ENCODE measurements at places on chromosomes 4 and X. TPM values are rescaled to one million over a fixed set of nuclear protein-coding genes. Genes with fewer than 3 reads are reported as not detected.

- no peak for DNase-seq
Observed at GRCh38 chrX:367866-368265, 18.8 kb downstream of the PPP2R3B start.

DNA sequence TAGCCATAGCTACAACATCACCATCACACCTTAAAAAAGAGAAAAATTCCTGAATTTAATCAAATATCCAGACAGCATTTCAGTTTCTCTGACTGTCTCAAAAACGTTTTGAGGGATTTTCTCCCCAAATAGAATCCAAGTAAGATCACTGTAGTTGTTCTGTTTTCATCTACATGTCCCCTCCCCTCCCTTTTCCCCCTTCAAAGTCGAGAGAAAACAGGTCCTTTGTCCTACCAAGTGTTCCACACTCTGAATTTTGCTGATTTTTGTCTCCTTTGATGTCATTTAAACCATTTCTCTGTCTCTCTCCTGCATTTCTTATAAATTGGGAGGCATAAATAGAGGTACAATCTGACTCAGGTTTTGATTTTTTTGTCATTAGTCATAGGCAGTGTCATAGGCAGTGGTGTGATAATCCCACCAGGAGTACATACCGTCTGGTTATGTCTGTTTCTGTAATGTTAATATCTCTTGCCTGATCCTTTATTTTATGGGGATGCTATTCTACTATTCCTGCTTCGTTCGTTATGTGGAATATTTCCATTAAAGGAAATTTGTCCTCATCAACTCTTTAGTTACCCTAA lies 348.6 kb downstream of the PTTG2 start:
- no peak for DNase-seq

GRCh38 chrX:79167462-79167861 lies 23.0 kb downstream of the GPR174 start:
- DNase-seq = no peak

DNA sequence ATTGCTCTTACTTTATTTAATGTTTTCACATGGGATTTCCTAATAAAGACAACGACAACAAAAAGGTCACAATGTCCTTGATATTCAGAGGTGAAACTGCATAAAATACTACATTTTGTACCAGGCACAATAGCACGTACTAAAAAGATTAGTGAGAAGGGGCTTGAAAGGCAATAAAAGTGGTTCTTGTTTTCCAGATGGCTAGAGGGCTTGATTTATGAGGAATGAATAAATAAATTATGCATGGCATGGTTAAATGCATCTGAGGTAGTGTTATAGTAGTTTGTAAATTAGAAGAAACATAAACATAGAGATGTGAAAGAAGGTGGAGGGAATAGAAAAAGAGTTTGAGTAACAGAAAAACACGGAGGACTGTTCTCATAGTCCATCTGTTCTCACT lies 123.4 kb downstream of the CLCN5 start:
- DNase-seq = no peak

- DNase-seq = no peak
Observed at GRCh38 chrX:66200855-66201795, 37.1 kb downstream of the HEPH start.

- DNase-seq = no peak
Observed at GRCh38 chr4:128378668-128379067, 91.1 kb upstream of the PGRMC2 start.

GRCh38 chr4:2333916-2334644 lies 72.2 kb upstream of the MXD4 start:
- no peak for DNase-seq

DNA sequence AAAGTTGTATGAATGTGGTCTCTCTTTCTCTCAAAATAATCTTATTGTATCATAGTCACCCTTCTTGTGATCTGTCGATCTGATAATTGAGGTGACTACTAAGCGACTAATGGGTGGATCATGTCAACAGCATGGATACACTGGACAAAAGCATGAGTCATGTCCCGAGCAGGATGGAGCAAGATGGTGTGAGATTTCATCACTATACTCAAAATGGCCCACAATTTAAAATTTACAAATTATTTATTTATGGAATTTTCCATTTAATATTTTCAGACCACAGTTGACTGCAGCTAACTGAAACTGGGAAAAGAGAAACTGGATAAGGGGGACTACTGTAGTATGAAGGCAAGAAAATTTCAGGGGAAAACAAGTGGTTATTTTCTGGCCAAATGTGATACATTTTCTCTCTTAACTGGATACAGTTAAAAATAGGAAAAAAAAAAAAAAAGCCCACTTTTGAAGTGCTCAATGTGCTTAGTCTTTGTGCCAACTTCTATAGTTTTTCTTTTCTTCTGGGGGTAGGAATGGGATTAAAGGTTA lies 25.3 kb downstream of the FAM241A start:
- DNase-seq = no peak

DNA sequence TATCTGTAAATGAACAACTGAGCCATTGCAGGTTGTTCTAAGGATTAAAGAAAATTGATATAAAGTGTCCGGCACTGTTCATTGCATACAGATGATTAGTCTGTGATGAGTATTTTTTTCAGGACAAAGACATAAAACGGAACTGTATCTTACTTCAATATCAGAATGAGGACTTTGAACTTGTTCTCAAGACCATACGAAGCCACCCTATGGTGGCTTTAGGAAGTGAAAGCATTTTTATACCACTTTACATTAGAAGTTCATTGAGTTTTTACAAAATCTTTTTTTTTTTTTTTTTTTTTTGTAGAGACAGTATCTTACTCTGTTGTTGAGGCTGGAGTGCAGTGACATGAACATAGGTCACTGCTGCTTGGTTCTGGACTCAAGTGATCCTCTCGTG lies 45.2 kb upstream of the TRIM2 start:
- DNase-seq = no peak

DNA sequence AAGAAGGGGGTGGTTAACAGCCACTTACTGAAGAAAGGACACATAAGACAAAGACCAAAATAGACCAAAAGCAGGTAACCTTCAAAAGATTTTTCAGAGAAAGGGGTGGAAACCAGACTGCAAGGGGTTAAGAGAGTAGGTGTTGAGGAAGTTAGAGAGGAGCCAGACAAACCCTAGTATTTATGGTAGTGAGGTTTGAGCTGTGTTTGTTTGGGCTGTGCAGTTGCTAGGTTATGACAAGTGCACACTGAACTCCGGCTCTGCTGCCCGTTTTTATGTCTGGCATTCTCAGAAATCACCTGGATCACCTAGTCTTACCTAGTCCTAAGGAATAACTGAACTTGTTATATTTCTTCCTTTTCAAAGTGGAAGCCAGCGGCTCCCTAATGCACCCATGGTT lies 22.9 kb upstream of the G3BP2 start:
- DNase-seq = no peak

DNA sequence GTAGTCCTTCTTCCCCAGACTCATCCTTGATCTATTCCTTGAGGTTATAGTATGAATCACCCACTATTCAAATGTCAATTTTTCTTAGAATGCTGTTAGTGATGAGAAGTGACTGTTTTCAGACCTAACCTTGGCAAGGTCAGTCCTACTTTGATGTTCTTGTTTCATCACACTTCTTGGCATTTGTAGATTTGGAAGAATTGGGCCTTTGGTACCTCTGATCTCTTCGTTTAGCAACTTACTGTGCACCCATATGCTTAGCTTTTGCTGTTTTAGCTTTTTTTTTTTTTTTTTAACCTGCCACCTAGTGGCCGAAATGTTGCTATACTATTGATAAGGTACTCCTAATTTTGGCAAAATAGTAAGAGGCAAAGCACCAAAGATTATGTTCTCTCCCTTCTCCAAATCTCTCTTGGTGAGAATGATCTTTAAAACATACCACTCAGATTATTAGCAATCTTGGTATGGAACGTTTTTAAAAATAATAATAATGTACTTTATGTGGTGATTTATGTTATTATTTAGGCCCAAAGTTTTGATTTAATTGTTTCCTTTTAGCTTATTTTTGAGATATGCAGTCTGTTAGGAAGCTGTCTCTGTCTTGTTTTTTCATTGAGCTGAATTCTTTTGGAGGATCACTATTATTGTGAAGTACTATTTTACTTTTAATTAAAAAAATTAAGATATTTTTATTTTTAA lies 16.6 kb downstream of the DCK start:
- DNase-seq = no peak

DNA sequence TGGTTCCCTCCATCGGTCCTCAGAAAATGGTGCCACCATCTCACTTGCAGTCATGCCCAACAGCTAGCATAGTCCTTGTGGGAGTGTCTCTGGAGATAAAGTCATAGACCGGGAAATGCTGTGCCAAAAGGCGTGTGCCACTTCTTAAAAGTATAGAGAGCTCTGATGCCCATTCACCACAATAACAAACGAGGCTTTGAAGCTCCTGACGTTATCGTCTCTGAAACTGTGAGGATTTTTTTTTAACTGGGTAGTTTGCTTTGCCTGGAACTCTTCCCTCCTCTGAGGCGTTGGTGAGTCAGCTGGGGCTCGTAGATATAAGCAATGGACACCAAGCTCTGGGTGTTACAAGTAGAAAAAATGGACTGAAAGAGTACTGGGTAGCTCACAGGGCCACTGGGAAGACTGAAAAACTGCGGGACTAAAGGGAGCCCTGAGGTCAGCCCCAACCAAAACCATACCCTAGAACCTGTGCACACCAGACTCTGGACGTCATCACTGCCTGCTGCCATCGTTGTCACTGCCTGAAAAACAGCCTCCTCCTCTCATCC lies 89.4 kb upstream of the TRIM2 start:
- no peak for DNase-seq

- no peak for DNase-seq
Observed at GRCh38 chr4:184599492-184600135, 49.6 kb downstream of the CASP3 start.

DNA sequence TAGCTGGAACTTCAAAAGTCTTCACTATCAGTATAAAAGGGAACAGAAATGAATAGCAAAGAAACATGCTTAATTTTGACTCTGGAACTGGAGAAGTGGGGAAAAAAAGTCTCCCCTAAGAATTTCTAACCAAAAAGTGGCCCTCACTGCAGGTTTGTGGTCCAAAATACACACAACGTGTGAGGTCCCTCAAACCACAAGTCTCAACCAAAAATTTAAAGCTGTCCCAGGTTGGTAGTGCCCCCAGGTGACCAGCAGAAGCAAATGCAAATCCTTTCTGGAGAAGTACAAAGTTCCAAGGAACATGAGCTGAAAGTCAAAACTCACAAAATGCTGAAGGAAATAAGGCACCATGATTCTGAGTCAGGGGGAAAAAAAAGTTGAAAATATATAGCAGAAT lies 23.6 kb upstream of the VAMP7 start:
- no peak for DNase-seq

DNA sequence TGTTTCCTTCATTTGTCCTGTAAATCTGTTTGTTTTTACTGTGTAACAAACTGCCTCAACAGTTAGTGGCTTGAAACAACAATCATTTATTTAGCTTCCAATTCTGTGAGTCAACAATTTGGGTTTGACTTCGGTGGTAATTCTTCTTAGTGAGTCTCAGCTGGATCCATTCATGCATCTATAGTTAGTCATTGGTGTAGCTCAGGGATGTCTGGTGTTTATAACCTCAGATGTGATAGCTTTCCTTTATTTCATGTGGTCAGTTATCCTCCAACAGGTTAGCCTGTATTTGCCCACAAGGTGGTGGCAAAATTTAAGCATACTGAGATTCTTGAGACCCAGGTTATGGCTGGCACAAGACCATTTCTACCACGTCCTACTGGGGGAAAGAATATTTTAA lies 1267.2 kb downstream of the RAPGEF2 start:
- no peak for DNase-seq

DNA sequence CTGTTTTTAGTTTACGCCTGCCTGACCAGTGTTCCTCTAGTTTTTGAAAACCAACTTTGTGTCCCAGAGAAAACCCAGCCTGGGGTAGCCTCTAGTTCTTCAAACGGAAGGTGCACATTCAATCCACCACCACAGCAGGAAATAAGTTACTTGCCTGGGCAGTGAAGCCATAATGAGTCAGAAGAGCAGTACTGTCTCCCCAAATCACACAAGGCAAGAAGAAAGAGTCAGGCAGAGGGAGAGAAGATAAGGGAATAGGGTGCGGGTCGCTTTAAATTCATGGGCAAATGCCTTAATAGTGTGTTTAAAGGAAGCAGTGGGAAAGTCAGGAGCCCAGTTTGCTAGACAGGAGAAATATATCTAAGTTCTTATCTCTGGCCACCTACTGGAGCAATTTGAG lies 333.8 kb upstream of the GRIA3 start:
- no peak for DNase-seq

DNA sequence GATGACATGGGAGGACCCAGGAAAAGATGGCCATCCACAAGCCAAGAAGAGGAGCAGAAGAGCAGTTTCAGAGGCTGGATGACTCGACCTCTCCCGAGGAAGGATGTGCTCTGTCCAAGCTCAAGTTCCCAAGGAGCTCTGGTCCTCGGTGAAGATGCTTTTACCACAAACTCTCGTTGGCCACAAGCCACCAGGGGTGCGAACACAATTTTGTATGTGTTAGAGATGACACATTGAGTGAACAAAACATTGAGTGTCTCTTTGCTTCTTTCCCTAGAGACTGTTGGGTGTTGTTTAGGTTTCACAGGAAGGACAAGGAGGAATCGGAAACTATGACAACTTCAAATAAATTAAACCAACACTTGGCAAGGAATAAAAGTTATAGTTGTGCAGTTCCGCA lies 26.3 kb downstream of the FGFBP1 start:
- DNase-seq = no peak

GRCh38 chrX:150704030-150704613 lies 10.9 kb downstream of the MTMR1 start:
- DNase-seq = no peak

DNA sequence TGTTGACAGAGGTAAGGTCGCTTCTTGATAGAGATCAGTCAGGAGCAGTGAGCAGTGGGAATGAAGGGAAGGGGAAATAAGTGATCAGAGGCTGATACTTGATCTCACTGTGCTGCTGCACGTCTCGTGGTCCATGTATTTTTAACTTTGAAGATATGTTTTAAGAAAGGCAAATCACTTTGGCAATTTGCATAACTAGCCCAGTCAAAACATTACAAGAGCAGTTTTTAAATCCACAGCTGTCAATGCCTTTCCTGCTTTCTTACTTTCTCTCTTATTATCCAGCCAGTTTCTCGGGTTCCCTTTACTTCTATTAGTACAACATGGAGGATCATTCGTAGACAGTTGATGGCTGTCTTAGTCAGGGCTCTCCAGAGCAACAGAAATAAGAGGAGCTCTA lies 472.8 kb downstream of the TMA16 start:
- no peak for DNase-seq

DNA sequence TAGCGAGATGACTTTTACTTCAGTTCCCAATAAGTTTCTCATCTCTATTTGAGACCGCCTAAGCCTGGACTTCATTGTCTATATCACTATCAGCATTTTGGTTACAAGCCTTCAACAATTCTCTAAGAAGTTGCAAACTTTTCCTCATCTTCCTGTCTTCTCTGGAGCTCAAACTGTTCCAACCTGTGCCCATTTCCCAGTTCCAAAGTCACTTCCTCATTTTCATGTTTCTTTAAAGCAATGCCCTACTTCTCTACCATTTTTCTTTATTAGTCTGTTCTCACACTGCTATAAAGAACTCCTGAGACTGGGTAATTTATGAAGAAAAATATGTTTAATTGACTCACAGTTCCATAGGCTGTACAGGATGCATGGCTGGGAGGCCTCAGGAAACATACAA lies 251.9 kb downstream of the TECRL start:
- no peak for DNase-seq

UNC5C gene
- 1.8 TPM for total RNA-seq

CD40LG gene
- total RNA-seq = 0.36 TPM

CWH43 gene
- total RNA-seq = not detected

HDX gene
- 4.3 TPM for total RNA-seq

SMIM31 gene
- total RNA-seq = not detected

CUL4B gene
- total RNA-seq = 46.2 TPM
